Activated T-helper 1 cell treated with Interleukin-2 at 50 U/mL for 16 hours (primary cell): ENCODE measurements at places on chromosomes 7 and 10.

- no peak for DNase-seq
Observed at GRCh38 chr10:19043431-19043830, 5.2 kb upstream of the MALRD1 start.

DNA sequence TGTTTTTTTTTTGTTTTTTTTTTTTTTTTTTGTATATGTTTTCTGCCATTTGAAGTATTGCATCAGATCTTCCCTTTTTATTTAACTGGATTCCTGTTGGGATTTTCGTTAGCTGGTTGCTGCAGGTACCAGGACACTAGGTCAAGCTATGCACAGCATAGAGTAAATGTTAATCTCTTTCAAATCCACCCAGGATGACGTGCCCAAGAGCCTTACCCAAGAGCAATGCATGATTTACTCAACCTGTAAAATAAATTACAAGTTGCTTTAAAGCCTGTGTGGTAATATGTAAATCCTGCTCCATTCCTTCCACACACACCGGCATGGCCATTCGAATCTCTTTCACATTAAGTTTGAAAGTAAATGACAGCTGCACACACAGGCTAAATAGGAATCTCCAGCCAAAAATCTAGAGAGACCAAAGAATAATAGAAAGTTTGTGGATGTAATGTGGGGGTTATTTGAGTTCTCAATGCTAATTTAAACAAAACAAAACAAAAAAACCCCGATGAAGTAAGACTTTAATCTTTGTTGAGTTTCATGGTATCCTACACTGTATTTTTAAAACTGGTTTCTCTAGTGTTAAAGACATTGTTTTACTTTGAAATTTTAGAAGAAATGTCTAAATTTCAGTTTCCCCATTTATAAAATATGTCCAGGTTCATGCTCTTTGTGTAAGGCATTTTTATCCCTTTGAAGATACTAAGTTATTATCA lies 167.9 kb downstream of the FRMD4A start:
- no peak for DNase-seq

- no peak for DNase-seq
Observed at GRCh38 chr10:71217266-71218045, 5.1 kb downstream of the UNC5B start.

- DNase-seq: no peak
Observed at GRCh38 chr7:123090456-123090855, 95.0 kb upstream of the TAS2R16 start.

DNA sequence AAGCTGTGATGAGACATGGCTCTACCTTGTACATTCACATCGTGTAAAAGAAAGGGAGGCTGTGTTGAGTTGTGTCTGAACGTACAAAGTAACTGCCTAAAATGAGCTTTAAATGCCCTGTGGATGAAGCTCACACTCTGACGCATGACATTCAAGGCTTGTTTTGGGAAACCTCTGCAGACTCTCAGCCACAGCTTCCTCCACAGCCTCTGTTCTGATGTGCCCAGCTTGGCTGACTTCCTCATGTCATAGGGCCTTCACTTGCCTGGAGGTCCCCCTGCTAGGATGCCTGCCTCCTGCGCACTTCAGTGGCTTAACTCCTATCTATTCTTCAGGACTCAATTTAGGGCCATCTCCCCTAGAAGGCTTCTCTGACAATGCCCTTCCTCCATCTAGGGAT lies 230.0 kb upstream of the HABP2 start:
- DNase-seq: no peak

GRCh38 chr10:89894051-89894450 lies 192.7 kb downstream of the KIF20B start:
- no peak for DNase-seq

GRCh38 chr7:135414850-135415439 lies 95.0 kb downstream of the CNOT4 start:
- DNase-seq: no peak

DNA sequence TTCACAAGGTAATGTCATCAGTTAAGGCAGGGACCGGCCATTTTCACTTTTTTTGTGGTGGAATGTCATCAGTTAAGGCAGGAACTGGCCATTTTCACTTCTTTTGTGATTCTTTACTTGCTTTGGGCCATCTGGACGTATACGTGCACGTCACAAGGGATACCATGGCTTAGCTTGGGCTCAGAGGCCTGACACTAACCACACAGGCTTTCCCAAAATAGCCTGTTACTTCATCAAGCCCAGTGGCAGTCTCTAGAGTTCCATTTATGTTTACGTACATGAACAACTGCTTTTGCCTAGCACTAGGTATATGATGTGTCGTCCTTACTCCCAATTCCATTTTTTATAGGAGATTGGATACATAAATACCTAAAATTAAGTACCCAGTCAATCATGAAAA lies 237.9 kb downstream of the C7orf25 start:
- no peak for DNase-seq

DNA sequence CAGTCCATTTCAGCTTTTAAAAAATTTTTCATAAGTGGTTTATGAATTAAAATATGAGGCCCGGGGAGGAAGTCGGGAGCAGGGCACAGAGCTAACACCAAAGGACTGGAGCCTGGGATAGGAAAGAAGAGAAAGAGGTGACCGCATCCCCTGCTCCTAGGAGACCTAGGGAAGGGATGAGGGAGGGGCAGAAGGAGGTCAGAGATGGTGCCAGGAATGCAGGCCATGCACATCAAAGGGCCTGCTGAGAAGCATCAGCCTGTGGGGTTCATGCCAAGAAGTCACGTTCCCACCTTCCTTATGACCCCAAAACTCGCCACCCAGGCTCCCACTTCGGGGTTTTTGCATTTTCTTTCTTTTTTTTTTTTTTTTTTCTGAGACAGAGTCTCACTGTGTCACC lies 14.7 kb upstream of the TOMM7 start:
- no peak for DNase-seq

DNA sequence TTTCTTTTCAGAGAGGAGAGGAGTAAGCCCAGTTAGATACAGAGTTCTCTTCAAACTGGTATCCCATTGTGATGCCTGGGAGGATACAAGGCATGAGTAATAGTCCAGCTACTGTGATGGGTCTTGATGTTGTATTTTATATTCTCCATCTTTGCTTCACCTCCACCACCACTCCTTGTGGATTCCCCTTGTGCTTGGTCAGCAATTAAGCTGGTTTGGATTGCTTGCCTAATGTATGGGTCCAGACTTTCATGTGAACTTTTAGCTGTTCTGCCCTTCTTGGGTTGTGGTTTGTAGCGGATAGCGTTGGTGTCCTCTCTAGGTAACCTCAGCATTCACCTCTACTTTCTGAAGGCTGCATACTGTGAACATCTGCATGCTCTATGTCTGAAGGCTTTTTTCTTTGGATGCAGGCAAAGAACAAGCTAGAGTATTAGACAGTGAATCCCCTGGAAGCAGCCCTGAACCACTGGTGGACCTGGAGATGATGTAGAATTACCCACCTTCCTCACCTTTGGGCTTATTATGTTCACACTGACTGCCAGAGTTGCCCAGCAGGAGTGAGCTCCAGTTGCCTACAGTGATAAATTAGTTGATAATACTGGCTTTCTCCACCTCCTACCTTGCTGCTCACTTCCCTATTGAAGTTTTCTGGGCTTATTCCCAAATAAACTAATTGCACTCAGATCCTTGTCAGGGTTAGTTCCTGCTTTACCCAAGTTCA lies 126.5 kb upstream of the MTPN start:
- no peak for DNase-seq

DNA sequence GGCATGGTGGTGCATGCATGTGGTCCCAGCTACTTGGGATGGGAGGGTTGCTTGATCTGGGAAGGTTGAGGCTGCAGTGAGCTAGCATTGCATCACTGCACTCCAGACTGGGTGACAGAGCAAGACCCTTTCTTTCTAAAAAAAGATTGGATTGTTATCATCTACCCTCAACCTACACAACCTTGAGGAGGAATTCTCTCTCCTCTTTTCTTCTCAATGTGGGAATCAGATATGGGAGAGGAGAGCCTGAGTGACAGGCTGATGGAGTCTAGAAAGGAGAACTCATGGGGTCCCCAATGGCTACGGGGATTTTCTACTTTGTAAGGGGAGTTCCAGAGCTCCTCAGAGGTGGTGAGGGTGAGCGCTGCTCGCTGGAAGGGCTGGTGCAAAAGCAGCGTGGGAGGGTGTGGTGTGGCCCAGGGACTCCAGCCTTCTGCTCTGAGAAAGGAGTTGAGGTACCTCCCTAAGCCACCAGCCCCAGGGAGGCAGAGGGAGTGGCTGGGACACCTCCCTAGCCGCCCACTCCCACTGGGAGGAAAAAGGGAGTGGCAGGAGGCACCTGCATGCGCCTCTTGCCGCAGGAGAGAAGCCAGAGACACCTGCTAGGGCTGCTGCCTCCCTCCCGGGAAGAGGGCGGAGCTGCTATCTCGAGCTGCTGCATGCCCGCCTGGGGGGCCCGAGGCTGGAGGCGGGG lies 48.4 kb downstream of the GATA3 start:
- no peak for DNase-seq

DNA sequence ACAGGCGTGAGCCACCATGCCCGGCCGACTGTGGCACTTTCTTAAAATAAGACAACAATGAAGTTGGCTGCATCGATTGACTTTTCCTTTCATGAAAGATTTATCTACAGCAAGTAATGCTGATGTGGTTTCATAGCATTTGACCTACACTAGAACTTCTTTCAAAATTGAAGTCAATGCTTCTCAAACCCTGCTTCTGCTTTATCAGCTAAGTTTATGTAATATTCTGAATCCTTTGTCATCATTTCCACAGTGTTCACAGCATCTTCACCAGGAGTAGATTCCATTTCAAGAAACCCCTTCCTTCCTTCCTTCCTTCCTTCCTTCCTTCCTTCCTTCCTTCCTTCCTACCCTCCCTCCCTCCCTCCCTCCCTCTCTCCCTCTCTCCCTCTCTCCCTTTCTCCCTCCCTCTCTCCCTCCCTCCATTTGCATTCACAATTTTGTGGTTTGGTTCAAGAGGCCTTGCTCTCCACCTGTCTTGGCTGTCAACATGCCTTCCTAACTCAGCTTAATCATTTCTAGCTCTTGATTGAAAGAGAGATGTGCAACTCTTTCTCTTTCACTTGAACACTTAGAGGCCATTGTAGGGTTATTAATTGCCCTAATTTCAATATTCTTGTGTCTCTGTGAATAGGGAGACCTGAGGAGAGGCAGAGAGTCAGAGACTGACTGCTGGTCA lies 52.1 kb downstream of the HDAC9 start:
- DNase-seq: no peak

DNA sequence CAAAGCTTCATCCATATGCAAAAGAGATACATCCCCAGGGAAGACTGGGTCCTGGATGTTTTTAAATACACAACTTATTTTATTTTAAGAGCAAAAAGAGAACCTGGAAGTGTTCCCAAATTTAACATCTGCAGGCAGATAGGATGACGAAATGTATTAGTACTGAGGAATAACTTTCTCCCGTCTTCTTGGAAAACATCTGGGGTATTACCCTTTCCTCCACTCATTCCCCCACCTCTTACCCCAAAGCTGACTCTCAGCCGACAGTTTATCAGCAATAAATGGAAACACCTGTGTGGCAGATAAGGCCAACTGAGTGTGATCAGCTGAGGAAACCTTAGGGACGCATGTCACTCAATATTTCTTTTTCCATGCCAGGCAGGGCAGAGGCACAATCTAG lies 435.6 kb upstream of the NPVF start:
- DNase-seq: no peak

GRCh38 chr10:123831259-123831658 lies 60.3 kb downstream of the CPXM2 start:
- no peak for DNase-seq

GRCh38 chr10:103703941-103704919 lies 151.1 kb downstream of the SH3PXD2A start:
- no peak for DNase-seq

DNA sequence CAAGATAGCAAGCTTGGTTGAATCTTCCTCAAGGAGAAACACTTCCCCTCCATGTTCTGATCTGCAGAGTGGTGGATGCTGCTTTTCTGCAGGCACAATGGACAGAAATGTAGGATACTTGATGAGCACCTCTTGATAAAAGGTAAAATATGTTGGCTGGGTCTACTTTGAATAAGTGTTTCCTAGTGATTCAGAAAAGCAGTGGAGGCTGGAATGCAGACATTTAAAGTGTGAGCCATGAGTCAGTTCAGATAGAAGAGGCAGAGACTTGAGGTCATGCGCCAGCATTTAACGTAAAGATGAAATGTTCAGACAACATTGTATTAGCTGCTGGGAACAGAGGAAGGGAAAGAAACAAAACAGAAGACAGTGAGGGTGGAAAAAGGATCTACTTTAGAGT lies 403.1 kb downstream of the ADRA2A start:
- no peak for DNase-seq

- no peak for DNase-seq
Observed at GRCh38 chr10:71968553-71969474, 4.6 kb downstream of the CHST3 start.

- DNase-seq: no peak
Observed at GRCh38 chr10:75408911-75409885, 7.6 kb upstream of the ZNF503 start.

GRCh38 chr10:72344932-72345331 lies 9.8 kb downstream of the DNAJB12 start:
- DNase-seq: no peak

- DNase-seq: no peak
Observed at GRCh38 chr10:34538281-34538829, 276.7 kb downstream of the PARD3 start.

DNA sequence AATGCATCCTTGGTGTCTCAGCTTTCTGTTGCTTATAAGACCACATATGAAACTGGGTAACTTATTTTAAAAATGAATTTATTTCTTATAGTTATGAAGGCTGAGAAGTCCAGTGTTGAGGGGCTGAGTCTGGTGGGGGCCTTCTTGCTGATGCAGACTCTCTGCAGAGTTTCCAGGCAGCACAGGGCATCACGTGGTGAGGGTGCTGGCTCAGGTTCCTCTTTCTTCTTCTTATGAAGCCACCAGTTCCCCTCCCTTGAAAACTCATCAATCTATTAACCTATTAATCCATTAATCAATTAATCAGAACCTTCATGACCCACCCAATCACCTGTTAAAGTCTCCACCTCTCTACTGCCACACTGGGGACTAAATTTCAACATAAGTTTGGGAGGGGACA lies 595.6 kb upstream of the NRP1 start:
- DNase-seq: no peak

DNA sequence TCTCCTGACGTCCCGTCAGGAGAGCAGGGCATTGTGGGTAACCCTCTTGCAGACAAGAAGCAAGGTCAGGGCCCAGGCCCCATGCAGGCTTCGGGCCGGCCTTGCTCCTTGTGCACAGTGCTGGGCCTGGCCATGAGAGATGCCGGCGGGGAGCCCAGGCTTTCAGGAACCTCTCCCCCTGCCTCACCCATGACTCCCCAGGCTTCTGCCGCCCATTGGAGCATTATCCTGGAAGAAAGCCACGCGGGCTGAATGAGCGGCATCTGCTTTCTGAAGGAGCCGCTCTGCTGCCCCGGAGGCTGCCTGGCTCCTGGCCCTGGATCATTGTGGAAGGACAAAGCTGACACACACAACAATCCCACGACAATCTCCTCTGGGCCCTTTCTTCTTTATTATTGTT lies 233.5 kb downstream of the TCF7L2 start:
- no peak for DNase-seq

DNA sequence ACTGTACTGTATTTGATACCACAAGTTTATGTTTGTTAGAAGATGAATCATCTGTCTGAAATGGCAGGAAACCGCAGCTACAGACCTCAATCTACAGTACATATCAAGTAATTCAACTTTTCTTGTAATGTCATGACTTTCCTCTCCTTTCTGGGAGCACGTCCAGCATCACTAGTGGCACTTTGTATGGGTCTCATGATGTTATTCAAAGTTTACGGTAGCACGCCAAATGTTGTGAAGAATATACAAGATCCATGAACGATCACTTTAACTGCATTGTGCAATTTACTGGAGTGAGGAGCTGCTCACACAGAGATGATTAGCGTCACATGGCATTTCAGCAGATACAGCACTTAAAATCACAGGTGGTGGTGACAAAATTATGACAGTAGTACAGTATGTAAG lies 257.8 kb upstream of the GNAI1 start:
- DNase-seq: no peak
